ENCODE measurements at places on chromosomes 11 and 22.

DNA sequence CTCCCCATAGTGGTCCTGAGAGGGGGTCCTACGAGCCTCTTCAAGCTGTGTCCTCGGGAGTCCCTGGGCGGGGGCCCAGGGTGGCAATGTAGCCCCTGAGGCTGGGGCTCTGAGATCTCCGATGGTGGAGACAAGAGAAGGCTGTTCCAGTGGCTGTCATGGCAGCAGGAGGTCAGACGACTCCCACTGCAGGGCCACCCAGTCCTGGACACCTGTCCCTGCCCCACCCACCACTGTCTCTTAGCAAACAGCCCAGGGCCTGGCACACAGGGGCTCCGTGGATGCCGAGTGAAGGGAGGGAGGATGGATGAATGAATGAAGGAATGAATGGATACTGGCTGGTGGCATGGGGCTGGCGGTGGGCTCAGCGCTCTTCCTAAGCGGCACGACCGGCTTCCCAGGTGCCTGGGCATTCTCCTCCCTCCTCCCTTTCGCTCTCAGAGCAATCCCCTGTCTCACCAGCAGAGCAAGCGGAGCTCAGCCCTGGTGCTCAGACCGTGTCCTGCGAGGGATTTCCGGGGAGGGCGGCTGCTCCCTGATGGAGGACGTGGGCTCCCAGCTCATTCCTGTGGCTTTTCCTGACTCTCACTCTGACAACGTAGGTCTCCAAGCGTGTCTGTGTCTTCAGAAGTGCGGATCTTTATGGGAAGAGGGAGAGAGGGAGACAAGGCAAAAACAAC lies 1272.6 kb downstream of the BRD1 start:
- peak; percentile 95 for DNase-seq

- DNase-seq: peak; percentile 99
Observed at GRCh38 chr11:61917334-61918109, at the start of gene RAB3IL1. Gene RAB3IL1 (minus strand): TSS chr11:61917566. CDS start chr11:61917367, 199 bp downstream.

GRCh38 chr22:45702981-45703380 lies 31.3 kb downstream of the ATXN10 start:
- no peak for DNase-seq

- DNase-seq: peak; percentile 65
Observed at GRCh38 chr11:117096201-117096991, 1.8 kb downstream of the SIK3 start.

- no peak for DNase-seq
Observed at GRCh38 chr11:76365038-76365679, 15.8 kb downstream of the THAP12 start.

DNA sequence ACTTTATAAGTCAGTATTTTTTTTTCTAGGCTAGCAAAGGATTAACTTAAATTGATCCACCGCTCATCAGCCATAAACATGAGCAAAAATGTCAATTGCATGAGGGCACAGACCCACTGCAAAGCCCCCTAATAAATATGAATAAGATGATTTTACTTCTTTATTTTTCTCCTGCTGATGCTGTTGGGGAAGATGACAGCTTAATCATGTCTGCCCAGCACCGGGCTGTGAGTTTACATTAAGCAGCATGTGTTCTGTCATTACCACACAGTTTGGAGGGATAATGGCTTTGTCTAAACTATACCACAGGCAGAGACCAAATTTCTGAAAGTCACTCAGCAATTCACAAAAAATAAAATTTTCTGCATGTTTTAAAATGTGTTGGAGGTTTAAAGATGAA lies 346.3 kb downstream of the LRRC4C start:
- no peak for DNase-seq

DNA sequence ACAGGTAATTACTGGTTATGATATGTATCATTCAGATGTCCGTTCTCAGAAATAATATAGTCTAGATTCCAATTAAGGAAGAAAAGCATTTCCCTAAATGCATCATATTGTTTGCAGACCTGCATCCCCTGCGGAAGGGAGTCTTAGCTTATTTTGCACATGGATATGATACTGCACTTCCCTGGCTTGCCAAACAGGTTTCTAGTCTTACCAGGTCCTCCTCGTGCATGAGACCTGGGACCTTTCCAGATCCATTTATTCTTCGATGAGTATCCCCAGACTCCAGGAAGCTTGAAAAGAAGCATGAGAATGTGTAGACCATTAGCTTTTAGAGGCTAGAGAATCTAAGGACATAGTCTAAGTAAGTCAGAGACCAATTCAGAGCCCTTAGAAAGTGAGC lies 30.6 kb downstream of the CYB5R2 start:
- DNase-seq: no peak

- peak; percentile 75 for DNase-seq
Observed at GRCh38 chr11:44823868-44824267, 97.1 kb downstream of the TSPAN18 start.

DNA sequence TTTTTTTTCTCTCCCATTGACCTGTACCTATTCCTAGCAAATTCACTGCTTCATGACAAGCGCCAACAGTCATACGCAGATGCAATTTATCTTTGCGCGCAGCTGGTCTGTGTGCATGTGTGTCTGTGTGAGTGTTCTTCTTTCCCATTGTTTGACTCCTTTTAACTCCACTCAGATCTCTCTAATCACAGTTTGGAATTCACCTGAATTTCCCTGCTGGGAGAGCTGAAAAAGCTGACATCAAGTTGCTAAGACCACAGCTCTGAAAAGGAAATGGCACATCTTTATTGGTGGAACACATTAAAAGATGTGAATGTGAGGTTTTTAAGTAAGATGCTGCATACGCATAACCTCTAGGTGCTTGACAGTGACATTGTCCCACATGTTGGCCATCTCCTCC lies 187.4 kb upstream of the MTMR2 start:
- DNase-seq: no peak

DNA sequence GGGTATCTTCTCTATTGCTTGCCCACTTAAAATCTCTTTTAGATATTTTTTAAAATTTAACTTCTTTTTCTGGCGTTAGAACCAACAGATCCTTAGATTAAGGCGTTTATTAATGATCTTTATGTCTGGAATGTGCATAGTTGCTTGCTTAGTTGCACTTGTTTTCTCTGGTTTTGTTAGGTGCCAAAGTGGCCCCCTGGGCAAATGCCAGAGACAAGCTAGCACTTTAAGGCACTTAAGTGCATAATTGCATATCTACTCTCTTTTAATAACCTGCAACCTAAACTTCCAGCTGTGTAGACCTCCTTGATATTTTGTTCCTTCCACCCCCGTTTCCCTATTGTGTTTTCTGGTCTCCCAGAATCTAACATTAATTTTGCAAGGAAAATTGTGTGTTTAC lies 3.3 kb downstream of the RBM4 start:
- no peak for DNase-seq

DNA sequence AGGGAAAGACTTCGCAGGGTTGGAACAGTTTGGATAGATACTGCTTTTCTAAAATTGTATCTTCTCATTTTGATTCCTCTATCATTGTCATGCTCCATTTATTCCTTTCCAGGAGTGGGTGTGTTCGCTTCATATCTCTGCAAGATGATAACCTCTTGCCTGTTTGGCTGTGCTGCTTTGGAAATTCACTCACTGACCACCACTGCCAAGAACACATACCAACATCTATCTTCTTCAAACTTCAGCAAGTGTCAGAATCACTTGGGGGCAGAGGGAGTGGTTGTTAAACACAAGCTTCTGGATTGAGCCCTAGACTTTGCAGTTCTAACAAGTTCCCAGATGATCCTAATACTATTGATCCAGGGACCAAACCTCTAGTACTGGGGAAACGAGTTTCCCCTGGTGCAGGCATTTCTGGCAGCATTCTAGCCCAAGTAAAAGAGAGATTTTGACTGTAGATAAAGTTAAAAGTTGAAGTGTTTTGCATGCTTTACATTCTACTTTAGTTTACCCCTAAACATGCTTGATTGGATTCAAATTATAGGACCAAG lies 11.5 kb upstream of the DKK3 start:
- DNase-seq: no peak

- peak; percentile 49 for DNase-seq
Observed at GRCh38 chr11:61918251-61918937, 1.0 kb upstream of the RAB3IL1 start.

GRCh38 chr11:88304352-88304751 lies 33.2 kb downstream of the CTSC start:
- DNase-seq: no peak

DNA sequence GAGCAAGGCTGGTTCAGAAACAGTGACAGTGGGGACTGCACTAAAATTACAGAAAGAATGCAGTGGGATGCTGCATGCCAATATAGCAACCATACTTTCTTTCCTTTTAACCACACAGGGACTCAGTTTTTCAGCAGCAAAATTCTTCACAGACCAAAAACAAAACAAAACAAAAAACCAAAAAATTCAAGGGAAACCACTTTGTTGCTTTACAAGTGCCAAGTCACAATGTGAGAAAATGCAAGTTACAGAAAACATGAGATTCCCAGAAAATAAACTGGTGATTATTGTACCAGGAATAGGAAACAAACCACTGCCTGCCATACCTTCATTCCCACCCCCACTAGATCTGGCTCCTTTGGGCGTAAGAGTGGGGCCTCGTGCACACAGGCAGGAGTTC lies 52.6 kb downstream of the TENM4 start:
- no peak for DNase-seq

DNA sequence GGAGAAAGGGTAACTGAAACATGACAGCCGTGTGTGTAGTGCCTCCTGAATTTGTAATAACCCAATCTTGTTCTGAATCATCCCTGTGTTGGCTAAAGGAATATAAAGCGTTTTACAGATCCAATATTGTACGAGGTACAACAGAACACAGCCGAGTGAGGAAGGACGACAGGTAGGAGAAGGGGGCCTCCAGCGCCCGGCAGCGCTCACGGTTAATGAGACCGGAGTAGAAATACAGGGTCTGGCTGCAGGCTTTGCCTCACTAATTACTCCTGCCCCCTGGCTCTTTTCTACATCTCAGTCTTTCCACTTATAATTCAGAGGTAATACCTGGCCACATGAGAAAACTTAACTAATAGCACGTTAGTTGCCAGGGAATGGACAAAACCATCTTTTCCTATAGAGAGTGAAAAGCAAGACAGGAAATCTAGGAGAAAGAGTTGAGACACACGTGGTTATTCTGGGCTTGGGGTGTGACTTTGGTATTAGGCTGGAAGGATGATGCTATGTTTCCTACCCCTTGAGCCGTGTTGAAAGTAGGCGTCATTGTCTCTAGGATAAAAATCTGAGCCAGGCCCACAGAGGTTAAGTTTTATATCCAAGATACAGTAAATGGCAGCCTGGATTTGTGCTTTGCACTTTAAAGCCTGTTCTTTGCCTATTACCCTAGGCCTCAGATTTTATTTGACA lies 54.1 kb downstream of the GRIK4 start:
- no peak for DNase-seq

- no peak for DNase-seq
Observed at GRCh38 chr22:22825213-22825593, 62.4 kb upstream of the IGLL5 start.

- no peak for DNase-seq
Observed at GRCh38 chr11:119300198-119300964, 16.5 kb downstream of the MCAM start.

- no peak for DNase-seq
Observed at GRCh38 chr22:27839057-27839660, 37.6 kb upstream of the MN1 start.

DNA sequence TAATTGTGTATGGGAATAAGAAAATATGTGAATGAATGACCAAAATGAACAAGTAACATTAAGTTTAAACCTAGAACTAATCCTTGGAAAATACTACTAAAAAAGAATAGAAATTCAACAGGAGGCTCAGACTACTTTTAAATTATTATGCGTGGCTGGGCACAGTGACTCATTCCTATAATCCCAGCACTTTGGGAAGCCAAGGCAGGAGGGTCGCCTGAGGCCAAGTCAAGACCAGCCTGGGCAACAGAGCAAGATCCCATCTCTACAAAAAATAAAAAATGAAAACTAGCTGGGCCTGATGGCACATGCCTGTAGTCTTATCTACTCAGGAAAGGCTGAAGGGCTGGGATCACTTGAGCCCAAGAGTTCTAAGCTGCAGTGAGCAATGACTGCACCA lies 85.4 kb upstream of the CLNS1A start:
- no peak for DNase-seq

- peak; percentile 71 for DNase-seq
Observed at GRCh38 chr22:36999463-36999862, 19.8 kb downstream of the TST start.

DNA sequence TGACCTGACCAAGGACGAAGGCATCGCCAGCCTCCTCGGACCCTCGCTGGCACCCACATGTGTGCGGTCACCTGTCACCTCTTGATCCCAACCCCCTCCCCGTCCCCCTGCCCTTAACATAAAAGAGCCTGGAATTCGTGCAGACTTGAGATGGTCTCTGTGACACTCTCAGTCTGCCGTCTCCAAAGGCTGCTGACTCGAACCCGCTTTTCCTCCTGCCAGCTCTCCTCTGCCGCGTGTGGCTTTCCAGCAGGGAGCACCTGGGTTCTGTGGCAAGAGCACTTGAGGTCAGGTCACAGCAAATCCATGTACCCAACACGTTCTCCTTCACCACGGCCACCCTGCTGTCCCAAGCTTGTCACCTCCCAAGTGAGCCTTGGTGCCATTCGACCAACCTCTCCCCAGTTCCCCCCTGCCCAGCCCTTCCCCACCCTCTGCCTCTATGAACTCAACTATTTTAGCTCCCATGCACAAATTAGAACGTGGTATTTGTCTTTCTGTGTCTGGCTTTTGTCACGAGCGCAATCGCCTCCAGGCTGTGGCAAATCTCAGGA lies 207.6 kb downstream of the BRD1 start:
- DNase-seq: no peak

GRCh38 chr11:112179601-112180000 lies 4.3 kb downstream of the BCO2 start:
- DNase-seq: no peak
